Bronchus fibroblast of lung (primary cell): ENCODE measurements at places on chromosomes 1 and 21. TPM values are rescaled to one million over a fixed set of nuclear protein-coding genes. Genes with fewer than 3 reads are reported as not detected.

The OR2L13 gene
- total RNA-seq, result not detected in 2 replicates

The RAB25 gene
- total RNA-seq, result 0.15 TPM in 1 of 2 replicates, not detected in the other

The CAPN8 gene
- not detected in 2 replicates for total RNA-seq

The SIM2 gene
- 2.0 and 2.7 TPM in 2 replicates for total RNA-seq

The TMPRSS15 gene
- total RNA-seq, result not detected in 2 replicates

The ETV3 gene
- total RNA-seq, result 6.6 and 7.1 TPM in 2 replicates

The TTC24 gene
- not detected in 2 replicates for total RNA-seq

The TFF1 gene
- not detected in 2 replicates for total RNA-seq

The CDC42BPA gene
- total RNA-seq, result 13.4 and 16.6 TPM in 2 replicates

The SIK1 gene
- total RNA-seq, result 0.17 TPM in 1 of 2 replicates, not detected in the other

The MCOLN3 gene
- total RNA-seq, result under 0.01 TPM in 2 replicates

The CNIH3 gene
- total RNA-seq, result 1.2 and 1.3 TPM in 2 replicates

The LRRC53 gene
- total RNA-seq, result not detected in 2 replicates

The SYCP1 gene
- total RNA-seq, result not detected in 2 replicates
